ENCODE measurements at places on chromosomes 11 and 22.

DNA sequence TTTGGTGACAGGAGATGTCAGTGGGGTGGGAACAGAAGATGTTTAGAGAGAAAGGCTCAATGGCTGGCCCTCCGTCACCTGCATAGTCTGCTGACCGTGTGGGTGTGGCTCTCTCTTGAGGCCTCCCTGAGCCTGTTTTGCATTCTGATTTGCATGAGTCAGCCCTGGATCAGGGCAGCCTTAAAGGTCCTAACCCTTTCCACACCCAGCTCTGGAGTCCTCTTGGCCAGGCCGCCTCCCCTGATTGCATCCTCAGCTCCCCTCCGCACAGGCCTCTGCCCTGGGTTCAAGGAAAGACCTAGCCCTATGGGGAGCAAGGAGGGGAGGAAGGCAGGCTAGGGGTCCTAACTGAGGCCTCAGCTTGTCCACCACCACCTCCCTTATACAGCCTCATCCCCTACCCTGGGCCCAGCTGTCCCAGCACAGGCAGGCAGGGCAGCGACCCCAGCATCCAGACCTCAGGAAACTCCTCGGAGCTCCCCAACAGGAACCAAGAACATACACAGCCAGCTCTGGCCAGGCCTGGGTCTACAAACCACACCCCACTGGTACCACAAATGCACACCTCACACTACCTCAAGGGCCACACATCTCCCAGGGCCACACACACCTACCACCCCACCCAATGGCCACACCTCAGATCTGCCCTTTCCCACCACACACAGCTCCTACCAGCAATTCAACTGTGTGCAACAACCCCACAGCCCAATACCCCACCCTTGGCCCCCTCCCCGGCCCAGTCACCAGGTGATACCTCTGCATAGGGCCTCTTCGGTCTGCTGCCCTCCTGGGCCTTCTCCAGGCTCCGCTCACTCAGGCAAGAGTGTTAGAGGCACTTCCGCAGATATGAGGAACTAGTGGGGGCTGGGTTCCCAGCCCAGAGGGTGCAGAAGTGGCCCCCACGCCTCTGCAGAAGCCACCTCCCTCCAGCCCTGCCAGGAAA is 13.7 kb downstream of the ARAP1 start:
- peak; percentile 93 for DNase-seq

GRCh38 chr11:30388957-30389356 is 66.1 kb downstream of the ARL14EP start:
- DNase-seq, result no peak

DNA sequence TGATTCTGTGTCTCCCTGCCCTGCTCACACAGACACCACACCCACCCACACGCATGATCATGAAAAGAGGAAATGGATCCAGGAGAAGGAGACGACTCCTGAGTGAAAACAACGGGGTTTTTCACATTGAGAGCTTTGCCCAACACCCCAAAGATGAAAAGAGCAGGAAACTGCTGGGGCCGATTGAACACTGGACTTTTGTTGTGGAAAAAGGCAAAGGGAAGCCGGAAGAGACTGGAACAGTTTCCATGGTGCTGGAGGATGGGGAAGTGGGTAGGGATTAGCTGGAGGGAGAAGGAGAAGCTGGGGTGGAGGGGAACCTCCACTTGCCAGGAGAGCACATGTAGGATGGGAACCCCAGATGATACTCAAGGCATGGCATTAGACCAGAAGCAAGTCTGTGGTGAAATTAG is 5.2 kb upstream of the SLC43A3 start:
- peak; percentile 82 for DNase-seq

- DNase-seq, result no peak
These were observed 627.3 kb downstream of the METTL15 start for GRCh38 chr11:28735511-28735910.

- DNase-seq, result no peak
These were observed 109.8 kb downstream of the ZNF280B start for GRCh38 chr22:22398530-22399327.

DNA sequence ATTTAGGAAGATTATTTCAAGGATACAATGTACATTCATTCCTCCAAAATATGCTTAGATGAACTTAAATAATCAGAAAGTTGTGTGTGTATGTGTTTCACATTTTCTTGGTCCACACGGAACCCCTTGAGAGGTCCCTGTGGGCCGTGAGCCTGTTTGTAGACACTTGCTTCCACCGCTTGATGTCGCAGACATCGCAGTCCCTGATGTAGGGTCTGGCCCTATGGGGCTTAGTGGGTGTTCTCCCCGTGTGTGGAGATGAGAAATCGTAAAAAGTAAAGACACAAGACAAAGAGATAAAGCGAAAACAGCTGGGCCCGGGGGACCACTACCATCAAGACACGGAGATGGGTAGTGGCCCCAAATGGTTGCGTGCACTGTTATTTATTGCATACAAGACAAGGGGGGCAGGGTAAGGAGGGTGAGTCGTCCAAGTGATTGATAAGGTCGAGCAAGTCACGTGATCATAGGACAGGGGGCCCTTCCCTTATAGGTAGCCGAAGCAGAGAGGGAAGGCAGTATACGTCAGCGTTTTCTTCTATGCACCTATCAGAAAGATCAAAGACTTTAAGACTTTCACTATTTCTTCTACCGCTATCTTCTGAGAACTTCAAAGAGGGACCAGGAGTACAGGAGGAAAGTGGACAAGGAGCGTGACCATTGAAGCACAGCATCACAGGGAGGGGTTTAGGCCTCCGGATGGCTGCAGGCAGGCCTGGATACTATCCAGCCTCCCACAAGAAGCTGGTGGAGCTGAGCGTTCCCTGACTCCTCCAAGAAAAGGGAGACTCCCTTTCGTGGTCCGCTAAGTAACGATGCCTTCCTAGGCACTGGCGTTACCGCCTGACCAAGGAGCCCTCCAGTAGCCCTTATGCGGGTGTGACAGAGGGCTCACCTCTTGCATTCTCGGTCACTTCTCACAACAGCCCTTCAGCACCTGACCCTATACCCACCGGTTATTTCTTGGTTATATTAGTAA is 1.2 kb upstream of the APOBEC3C start:
- no peak for DNase-seq

DNA sequence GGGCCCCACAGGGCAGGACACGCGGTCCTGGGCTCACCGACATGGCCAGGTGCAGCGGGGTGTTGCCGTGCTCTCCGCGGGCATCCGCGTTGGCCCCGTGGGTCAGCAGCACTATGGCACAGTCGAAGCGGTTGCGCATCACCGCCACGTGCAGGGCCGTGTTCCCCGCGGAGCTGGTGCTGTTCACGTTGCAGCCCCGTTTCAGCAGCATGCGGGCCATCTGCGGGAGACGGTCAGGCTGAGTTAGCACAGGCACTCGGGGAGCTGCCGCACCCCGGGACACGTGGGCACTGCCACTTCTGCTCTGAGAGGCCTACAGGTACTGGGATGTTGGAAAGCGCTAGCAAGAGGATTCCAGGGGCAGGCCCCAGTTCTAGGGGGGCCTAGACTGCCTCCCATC is 22.3 kb upstream of the BAIAP2L2 start:
- DNase-seq, result no peak

GRCh38 chr22:35475545-35475944 is 65.1 kb upstream of the RASD2 start:
- DNase-seq, result no peak

DNA sequence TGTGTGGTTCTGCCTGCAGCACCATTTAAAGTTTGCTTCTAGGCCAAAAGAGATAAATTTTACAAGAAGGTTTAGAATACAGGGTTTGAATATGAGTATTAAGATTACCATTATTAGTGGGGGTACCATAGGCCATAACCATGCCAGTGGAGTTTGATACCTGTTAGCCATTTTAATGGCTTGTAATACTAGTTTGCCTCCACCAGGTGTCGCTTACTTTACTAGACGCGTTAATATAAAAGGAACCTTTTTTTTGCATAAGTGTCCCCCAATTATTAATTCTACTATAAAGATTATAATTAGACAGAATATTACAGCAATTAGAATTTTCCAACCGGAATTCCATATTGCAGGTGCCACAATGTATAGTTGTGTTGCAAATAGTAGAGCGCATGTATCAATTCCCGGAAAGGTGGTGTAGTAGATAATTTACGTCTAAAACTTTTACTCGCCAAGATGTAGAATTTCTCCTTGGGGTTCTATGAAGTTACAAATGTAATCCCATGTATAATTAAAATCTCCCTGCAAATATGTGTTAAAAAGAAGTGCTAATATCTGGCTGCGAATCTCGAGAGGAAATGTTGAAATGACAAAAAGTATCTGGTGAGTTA is 16.1 kb downstream of the MS4A6E start:
- peak; percentile 65 for DNase-seq

- DNase-seq, result no peak
These were observed 480 bp upstream of the SMARCB1 start for GRCh38 chr22:23786261-23786710.

- DNase-seq, result peak; percentile 44
These were observed 53.6 kb downstream of the SCUBE1 start for GRCh38 chr22:43289531-43289963.

- DNase-seq, result no peak
These were observed 18.4 kb downstream of the OSBPL5 start for GRCh38 chr11:3146612-3147256.

- no peak for DNase-seq
These were observed 10.7 kb upstream of the MS4A6E start for GRCh38 chr11:60316317-60316716.

DNA sequence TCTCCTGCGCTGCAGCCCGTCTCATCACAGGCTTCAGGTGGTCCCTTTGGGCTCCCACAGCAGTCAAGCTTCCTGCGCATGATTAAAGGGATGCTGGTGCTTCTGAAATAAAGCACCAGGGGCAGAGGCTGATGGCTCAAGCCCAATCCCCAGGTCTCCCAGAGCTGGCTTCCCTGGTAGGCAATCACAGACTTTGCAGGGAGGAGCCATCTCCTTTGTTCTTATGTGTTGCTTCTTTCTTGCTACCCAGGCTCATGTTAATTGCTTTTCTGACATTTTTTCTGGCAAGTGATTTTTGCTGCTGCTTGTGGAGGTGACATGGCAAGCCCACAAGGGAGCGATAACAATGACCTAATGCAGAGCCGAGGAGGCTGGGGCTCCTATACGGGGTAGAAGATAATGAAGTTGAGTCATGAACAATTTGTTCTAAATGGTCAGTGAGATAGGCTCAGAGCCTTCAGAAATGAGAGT is 25.2 kb upstream of the PLET1 start:
- no peak for DNase-seq

GRCh38 chr11:104699981-104700380 is 198.3 kb downstream of the CASP12 start:
- DNase-seq, result no peak

DNA sequence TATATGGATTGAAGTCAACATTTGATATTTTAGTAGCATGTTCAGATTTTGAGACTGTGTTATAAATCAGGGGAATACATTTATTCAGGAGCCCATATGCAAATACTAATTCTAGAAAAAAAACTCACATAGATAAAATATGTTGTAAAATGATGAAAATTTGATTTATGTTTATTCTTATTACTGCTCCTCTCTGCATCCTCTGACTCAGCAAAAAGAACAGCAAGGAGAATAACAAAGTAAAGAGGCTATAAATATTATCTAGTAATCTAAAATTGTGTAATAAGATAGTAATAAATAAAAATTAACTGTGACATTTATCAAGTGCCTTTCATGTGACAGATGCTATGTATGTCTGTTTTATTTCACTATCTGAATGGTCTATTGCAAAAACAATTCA is 507.2 kb upstream of the ANO3 start:
- DNase-seq, result no peak

- no peak for DNase-seq
These were observed 62.2 kb downstream of the PARVA start for GRCh38 chr11:12439615-12440014.

- no peak for DNase-seq
These were observed 10.3 kb upstream of the PNPLA5 start for GRCh38 chr22:43901976-43902643.

DNA sequence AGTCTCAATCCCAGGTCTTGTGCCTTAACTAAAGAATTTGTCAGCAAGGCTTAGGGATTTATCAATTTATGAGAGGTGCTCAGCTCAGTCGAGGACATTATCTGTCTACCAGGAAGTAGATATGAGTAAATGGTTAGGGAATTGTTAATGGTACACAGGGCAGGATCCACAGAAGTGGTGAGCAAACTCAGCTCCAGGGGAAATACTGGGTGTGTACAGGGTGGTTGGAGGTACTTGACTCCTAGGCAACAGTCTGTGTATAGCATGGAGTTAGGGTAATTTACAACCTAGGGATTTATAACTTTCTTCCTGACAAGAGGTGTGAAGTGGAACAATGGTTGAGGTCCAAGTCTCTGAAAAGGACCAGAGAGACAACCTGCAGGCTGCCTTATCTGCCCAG is 123.4 kb upstream of the OR9Q1 start:
- DNase-seq, result no peak

- DNase-seq, result no peak
These were observed 39.1 kb downstream of the TPCN2 start for GRCh38 chr11:69087811-69088210.

- no peak for DNase-seq
These were observed 9.2 kb downstream of the OR5A2 start for GRCh38 chr11:59417023-59417422.

DNA sequence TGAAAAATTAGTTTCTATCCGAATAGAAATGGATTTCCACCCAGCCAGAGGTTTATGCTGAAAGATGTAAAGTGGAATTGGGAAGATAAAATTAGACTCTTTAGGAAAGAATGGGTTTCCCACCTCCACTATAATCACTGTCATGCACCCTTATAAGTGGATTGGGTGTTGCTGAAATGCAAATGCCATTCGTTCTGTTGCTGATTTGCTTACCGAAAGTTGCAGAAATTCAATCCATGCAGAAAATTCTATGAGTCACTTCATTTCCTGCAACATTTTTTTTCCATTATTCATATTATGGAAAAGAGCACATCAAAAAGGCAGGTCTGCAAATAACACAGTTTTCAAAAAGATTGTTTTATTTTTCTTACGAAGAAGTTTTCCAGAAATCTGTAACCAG is 65.6 kb downstream of the LDLRAD3 start:
- DNase-seq, result no peak

- DNase-seq, result no peak
These were observed 42.3 kb downstream of the TRMU start for GRCh38 chr22:46377525-46378425.

GRCh38 chr22:26847046-26847445 is 189.7 kb downstream of the MIAT start:
- no peak for DNase-seq
